Amniotic stem cell (primary cell): ENCODE measurements at places on chromosomes 7 and 10.

DNA sequence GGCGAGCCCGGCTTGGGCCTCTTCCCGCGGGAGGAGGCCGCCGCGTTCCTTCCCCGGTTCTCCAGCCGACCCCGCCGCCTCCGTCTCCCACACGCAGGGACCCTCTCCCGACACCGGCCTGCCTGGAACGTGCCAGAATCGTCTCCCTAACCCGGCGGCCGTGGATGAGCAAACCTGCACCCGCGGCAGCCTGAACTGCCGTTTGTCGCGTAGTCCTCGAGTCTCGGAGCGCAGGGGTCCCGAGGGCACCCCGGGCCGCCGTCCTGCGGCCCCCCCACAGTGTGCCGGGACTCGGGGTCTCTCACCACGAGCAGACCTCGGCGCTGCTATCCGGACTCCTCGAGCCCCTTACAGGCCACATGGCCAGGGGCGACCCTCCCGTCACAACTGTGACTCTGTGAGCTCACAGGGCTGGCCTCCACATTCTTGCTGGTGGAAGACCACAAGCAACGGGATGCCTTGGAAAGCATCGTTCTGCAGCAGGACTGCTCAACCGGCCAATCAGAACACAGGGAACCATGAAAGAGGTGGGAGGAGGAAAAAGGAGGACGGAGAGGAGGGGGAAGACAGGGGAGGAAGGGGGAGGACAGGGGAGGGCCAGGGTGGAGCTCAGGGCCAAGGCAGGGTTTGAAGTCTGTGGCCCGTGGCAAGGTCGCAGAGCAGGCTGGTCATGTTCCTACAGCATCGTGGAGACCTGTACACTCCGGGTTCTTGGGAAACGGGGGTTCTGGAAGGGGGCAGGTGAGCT, 276.9 kb downstream of the DNAJB6 start:
- DNase-seq = no peak

GRCh38 chr10:2839081-2839725, 228.1 kb upstream of the PFKP start:
- DNase-seq = no peak

DNA sequence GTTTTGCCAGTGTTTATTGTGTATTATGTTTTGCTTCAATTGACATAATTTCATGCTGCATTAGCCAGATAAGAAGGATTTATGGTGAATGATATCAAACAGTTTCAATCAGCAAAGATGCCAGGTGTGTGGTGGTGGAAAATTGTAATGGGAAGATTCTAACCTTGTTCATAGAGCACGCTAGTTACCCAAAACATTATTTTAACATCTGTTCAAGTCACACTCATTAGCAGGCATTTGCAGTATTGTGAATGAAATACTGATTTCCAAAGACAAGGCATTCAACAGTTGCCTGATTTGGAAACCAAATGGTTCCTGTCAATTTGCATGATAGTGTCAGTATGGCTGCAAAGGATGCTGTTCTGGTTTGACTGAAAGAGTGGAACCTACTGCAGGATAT, 129.7 kb downstream of the EPC1 start:
- DNase-seq = no peak

- DNase-seq = no peak
Observed at GRCh38 chr10:24012249-24012803, 196.6 kb upstream of the KIAA1217 start.
